Suppressor macrophage (primary cell): ENCODE measurements at places on chromosomes 3 and 15.

GRCh38 chr3:80307844-80308243, 540.0 kb upstream of the ROBO1 start:
- no peak for DNase-seq

GRCh38 chr15:26210980-26211379, 347.9 kb upstream of the ATP10A start:
- no peak for DNase-seq

DNA sequence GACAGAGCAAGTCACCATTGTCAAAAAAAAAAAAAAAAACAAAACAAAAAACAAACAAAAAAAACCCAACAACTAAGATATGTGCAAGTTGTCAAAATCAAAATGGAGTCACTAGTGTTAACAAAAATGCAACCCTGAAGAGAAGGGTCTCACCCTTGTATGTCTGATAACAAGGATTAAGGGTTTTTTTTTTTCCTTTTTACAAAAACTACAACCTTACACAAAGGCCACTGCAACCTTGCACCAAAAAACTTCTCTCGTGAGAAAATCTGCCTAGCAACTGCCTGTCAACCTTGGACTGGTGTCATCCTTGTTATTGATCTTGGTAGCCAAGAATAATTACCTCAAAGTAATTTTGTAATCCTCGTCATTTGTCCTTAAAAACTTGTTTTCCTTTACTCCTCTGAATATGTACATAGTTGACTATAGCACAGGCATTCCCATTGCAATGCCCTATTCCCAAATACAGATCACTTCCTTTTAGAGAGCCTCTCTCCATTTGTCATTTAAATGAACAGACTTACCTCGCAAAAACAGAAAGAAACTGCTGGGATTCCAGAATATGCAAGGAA, 24.0 kb downstream of the TFRC start:
- DNase-seq = no peak

DNA sequence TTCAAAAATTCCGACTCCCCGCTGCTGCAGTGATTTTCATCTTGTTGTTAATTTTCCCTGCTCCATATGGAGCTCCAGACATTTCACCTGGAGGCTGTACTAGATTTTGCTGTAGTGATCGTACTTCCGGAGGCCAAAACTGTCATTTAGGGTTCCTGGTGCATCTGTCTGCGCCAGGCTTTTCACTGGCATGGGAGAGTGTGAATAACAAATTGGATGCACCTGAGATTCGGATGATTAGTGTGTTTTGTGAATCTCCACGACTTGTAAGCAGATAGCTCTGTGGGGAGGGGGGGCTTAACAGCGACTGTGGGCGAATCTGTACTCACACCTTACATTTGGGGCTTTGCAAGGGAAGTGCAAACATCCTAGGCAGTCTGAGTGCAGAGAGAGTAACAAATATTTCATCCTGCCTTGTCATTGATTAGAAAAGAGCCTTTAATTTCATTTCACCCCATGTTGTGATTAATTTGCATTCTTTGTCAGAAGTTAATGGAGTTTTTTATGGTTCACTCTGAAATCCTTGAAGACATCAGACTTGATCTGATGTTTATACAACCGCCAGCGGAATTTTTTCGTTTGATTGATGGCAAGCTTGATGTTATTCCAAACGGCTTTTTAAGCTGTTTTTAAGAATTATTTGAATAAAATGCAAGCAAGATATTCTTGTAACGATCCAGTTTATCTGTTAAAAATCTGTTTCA, 92.5 kb upstream of the SKOR1 start:
- DNase-seq = no peak

- DNase-seq = peak; percentile 14
Observed at GRCh38 chr3:43998836-43999727, 242.6 kb upstream of the TOPAZ1 start.

- DNase-seq = no peak
Observed at GRCh38 chr3:44665173-44665572, 16.6 kb downstream of the ZNF35 start.

DNA sequence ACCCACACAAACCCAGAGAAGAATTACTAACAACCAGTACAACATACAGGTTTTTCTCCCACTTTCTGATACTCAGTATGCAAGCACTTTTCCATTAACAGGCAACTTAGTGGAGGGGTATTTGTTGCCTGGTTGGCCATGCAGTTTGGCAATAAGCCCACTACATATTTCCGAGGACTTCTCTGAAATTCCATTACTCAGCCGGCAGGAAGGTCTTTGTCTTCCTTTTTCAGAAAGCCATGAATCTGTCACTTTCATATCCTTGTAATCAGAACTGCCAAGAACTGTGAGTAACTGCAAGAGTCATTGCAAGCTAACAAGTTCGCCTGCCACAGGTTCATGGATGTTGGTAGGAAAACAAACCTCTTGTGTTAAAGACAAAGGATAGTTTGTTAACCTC, 422.3 kb upstream of the ROBO1 start:
- no peak for DNase-seq

DNA sequence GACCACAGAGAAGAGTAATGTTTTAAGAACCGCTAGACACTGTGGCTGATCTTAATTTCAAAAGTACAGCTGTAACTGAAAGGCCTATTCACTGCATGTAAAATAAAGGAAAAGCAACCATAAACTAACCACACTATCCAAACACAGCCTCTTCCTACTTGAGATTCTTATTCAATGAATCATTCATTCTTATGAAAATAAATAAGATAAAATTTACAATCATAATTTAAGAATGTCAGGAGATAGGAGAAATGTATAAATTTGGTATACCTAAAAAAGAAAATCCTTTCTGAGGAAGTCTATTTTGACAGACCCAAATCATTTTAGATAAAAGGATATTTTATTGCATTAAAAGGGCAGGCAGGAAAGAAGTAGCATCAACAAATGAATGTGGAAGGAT, 533.5 kb upstream of the ZNF385D start:
- no peak for DNase-seq

DNA sequence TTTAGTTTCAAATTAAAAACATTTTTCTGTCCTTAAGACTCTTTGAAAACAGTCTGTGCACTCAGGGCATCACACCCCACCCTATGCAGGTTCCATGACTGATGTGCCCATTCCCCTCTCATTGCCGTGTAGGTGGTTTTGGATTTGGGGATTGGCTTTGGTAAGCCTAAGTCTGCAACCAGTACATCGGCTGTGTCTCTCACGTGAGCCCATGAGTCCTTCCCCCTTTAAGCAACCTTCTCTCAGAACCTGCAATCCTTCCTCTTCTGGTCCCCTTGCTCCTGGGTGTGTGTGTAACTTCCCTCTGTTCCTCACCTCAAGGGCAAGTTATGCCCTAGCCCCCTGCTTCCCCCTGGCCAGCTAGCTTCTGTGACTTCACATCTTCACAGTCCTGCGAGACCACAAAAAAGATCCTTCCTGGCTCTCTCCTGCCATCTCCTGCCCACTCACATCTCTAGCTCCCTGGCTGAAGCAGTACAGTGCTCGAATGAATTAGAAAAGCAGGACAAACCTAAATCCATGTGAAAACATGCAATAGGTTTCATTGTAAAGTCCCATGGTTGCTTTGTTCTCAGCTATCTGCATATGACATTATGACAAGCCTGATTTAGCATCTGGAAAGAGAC, 126.7 kb downstream of the UACA start:
- no peak for DNase-seq

DNA sequence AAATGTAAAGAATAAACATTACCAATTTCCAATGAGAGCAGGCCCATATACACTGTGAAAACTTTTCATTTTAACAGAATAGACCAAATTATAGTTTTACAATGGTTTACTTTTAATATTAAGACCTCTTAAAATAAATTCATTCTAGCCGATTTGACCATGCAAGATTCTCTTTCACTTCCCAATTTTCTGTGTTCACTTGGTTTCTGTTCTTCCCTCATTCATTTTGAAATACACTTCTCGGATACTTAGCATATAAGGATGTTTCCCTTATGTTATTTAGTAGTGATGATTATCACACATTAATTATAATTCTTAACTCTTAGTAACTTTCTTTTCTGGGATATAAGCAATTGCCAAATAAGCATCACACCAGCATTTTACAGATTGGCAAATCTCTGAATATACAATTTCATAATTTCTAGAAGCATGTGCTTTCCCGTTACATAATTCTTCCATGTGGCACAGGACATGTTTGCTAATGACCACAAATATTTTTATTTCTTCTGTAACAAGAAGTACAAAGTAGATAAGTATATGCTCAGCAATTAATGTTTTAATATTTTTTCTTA, 13.9 kb downstream of the OR5H15 start:
- peak; percentile 10 for DNase-seq

- no peak for DNase-seq
Observed at GRCh38 chr3:126051741-126052140, 32.2 kb downstream of the SLC41A3 start.

- DNase-seq = peak; percentile 34
Observed at GRCh38 chr15:57218826-57219576, 157.3 kb upstream of the CGNL1 start.

GRCh38 chr15:88992216-88992615, 79.0 kb upstream of the MFGE8 start:
- DNase-seq = no peak

DNA sequence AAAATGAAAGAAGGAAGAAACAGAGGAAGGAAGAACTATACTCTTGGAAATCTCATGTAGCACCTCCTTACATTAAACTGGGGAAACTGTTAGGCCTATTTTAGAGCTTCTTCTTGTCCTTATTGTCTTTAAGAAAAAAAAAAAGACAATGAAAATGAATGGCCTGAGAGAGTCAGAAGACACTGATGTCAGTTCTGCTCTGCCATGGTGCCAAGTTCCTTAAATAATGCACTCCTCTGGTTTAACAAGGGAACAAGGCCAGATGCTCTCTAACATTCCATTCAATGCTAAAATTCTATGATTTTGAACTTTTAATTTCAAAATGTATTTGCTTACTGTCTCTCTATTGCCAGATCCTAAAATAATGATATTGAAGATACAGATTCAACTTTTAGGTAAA, 4.4 kb upstream of the MBNL1 start:
- DNase-seq = peak; percentile 83

- peak; percentile 72 for DNase-seq
Observed at GRCh38 chr3:119579366-119580066, at the start of gene ADPRH. ADPRH (plus strand) TSS chr3:119579492; CDS start chr3:119582170, 2,678 bp downstream.

- no peak for DNase-seq
Observed at GRCh38 chr3:142858043-142858442, 30.8 kb downstream of the PCOLCE2 start.

GRCh38 chr3:76361010-76361409, 575.7 kb upstream of the ZNF717 start:
- DNase-seq = no peak

DNA sequence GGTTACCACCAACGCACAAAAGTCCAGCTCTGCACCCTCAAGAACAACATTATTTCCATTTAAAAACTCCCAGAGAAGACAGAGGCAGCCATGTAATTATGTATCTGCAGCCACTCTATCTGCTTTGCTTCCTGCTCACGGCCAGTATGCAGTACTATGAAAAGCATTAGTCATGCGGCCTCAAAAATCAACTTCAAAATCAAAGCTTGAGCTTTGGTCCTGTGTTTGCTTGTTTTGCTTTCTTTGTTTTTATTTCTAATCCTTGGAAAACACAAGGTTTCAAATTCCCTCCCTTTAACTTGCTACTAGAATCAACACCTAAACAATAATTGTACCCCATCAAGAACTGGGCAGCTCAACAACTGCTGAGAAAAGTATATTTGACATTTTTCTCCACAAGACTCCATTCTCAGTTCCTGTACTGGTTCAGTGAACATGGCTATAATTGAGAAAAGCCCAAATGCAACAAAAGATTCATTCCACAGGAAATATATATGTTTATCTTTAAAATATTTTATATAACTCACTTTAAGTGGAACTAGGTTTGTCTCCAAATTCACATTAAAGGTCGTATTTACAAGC, 37.6 kb downstream of the GBE1 start:
- no peak for DNase-seq

GRCh38 chr15:26690778-26691177, 82.1 kb downstream of the GABRB3 start:
- no peak for DNase-seq

DNA sequence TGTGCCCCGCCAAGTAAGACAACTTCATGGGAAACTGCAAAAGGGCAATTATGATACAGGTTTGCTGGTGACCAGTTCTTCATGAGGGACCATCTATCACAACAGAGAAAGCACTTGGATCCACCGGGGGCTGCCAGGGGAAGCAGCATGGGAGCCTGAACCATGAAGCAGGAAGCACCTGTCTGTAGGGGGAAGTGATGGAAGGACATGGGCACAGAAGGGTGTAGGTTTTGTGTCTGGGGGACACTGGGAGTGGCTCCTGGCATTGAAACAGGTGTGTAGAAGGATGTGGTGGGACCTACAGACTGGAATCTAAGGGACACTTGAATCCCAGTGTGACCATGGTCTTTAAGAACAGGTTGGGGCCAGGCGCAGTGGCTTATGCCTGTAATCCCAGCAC, 22.6 kb downstream of the MKRN2 start:
- DNase-seq = no peak

- peak; percentile 37 for DNase-seq
Observed at GRCh38 chr3:12557473-12558100, 700 bp downstream of the MKRN2 start.

DNA sequence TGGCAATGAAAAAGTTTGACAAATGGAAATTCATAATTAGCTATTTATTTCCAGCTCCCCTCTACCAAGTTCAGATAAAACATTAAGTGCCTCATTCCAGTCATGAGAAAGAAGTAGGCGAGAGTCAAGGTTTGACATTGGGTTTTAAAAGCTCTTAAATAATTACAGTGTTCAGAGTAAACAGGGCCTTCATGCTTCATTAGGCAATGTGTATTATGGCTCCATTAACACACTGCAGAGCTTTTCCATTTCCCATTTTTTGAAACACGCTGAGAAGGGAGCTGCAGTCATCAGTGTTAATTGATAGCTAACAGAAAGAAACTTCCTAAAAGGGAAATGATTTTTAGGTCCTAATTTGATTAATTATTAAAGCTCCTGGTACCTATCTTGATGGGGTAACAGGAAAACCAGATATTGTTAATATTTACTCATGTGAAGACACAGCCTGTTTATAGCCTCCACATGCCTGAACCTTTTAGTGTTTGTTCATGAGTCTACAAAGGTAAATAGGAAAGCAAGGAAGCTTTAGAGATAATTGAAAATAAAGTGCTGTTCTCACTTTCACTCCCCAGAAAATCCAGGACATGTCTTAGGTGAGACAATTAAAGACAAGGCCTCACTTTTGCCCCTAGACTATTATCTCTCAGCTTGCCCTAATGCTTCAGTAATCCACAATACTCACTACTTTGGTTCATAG, 28.7 kb downstream of the SST start:
- no peak for DNase-seq

DNA sequence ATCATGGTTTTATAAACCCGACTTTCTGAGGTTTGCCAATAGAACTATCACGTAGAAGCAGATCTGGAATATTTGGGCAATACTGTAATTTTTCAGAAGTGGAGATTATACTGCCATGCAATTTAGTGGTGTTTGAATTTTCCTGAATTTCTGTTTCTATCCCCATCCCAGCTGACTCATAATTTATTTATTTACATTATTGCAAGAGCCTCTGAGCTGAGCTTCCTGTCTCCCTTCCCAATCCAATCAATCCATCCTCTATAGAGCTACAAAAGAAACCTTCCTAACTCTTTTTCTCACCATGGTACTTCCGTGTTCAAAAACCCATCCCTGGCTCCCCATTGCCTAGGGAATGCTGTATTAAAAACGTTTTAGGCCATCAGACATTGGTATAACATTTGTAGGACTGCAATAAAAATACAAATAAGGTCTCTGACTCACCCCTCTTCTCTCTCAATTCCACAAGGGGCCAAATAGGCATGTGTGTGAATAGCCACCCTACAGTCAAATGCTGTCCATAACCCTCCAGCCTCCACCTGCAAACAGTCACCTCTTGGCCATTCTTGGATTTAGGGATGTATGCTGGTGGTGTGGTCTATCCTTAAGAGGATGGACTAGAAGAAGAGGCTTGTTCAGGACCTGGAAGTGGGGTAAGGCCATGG, 190.7 kb downstream of the CD47 start:
- DNase-seq = no peak
